ENCODE measurements at places on chromosomes 1 and 21. TPM values are rescaled to one million over a fixed set of nuclear protein-coding genes. Genes with fewer than 3 reads are reported as not detected.
A peak's percentile ranks its signal among the peaks of the same experiment; 100 is the strongest.

- 0 out of 2 replicates have a peak overlapping the region, but pooled peaks have one; percentile 6 for H3K4me3 ChIP-seq
- H3K27ac ChIP-seq, result peak overlapping the region; percentile 67
- H3K27me3 ChIP-seq, result no peaks in the 10 kb centered on the region
- H3K36me3 ChIP-seq, result peaks cover 14% of the 10 kb centered on the region
- H3K4me1 ChIP-seq, result peaks cover 62% of the 10 kb centered on the region
- no peak for DNase-seq
Measured at GRCh38 chr1:171221665-171222591, 26.4 kb upstream of the FMO1 start.

DNA sequence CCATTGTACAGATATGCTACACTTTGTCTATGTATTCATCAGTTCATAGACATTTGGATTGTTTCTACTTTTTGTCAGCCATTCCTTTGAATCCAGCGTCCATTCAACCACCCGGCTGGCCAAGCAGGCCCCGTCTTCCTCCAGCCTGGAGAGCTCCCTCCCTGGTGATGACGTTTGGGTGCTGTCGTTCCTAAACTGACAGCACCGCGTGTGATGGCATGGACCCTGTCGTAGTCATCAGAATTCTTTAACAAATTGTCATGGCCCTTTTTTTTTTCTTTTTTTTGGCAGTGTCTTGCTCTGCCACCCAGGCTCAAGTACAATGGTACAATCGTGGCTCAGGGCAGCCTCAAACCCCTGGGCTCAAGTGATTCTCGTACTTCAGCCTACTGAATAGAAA, 138.6 kb upstream of the ERRFI1 start:
- no peak overlapping the region for H3K27ac ChIP-seq
- DNase-seq, result no peak
- peaks cover 13% of the 10 kb centered on the region for H3K4me1 ChIP-seq

The SPRR2A gene
- not detected for total RNA-seq

- no peak overlapping the region for H3K4me3 ChIP-seq
- H3K4me1 ChIP-seq, result peaks cover 30% of the 10 kb centered on the region
- H3K36me3 ChIP-seq, result 0 out of 2 replicates have a peak, but pooled peaks cover 4% of the 10 kb centered on the region
- no peak for DNase-seq
- H3K27me3 ChIP-seq, result peaks cover 2% of the 10 kb centered on the region
- H3K27ac ChIP-seq, result peak overlapping the region; percentile 75
Measured at GRCh38 chr1:64005801-64006200, 197.6 kb upstream of the UBE2U start.

The ELF3 gene
- 0.09 TPM for total RNA-seq

All from HFFc6 (cell line).